HuH-7 (cell line): ENCODE measurements at places on chromosomes 1 and 21.
A peak's percentile ranks its signal among the peaks of the same experiment; 100 is the strongest.

GRCh38 chr1:157833145-157833544, 8.5 kb downstream of the CD5L start:
- no peak for DNase-seq

GRCh38 chr1:54884768-54885167, 2.2 kb downstream of the DHCR24 start:
- no peak for DNase-seq

DNA sequence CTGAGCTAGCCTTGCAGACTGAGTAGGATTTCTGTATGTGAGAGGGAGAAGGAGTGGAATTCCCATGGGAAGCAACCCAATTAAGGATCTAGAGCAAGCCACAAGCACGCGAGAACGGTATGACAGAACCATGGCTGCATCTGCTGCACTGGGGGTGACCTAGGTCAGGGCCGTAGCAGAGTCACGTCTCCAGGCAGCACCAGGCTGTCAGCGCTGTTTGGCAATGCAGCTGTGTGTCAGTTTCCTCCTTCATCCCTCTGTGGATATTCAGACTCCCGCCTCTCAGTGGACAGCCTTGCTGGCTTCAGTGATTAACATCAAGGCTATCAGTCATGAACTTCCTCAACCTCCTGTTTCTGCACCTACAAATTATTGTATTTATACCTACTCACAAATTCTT, 118.1 kb upstream of the PPP2R5A start:
- DNase-seq, result no peak

DNA sequence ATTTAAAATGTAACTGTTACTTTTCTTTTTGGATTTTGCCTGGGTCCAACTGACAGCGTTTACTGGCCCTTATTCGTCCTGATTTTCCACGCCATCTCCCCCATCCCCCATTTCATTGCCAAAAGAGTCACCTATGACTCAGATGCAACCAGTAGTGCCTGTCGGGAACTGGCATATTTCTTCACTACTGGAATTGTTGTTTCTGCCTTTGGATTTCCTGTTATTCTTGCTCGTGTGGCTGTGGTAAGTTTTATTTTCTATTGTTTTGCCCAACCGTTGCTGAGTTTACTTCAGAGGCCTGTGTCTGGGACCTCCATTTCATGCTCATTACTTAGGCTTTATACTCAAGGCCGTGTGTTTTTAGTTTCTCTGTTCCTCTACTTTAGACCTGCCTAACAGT, 9.3 kb downstream of the LEPR start:
- DNase-seq, result no peak

- DNase-seq, result no peak
Observed at GRCh38 chr1:25568090-25568833, 24.9 kb downstream of the LDLRAP1 start.

- no peak for DNase-seq
Observed at GRCh38 chr21:38503583-38503982, 5.3 kb upstream of the ERG start.

DNA sequence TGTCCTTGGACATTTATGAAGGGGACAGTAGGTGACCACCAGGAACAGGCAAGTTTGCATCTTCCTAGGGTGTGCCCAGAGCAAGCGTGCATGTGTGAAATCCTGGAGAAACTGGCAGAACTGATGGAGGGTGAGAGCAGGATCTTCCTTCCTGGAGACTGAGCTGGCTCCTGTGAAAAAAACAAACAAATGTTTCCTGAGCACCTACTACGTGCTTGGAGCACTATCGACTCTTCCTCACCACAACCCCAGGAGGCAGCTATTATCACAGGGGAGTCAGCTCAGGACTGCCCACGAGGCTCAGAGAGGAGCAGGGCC, 1.5 kb upstream of the EDN2 start:
- DNase-seq, result no peak

DNA sequence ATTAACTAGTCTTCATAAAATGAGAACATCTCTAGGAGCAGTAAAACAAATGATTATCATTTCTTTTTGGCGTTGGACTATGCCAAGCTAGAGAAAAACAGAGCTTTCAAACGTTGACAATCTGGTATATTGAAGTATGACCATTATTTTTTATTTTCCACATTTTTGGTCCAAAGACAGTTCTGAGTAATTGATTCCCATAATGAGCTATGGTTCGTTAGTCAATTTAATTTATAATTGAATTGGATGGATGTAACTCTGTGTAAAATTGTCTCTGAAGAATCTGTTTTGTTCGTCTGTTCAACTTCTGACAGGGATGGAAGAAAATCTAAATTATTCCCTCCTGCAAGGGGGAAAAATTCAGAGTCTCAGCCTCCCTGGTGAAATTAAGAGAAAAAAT, 234.5 kb downstream of the LMO4 start:
- DNase-seq, result no peak

- no peak for DNase-seq
Observed at GRCh38 chr1:27569088-27569460, 34.9 kb downstream of the AHDC1 start.

DNA sequence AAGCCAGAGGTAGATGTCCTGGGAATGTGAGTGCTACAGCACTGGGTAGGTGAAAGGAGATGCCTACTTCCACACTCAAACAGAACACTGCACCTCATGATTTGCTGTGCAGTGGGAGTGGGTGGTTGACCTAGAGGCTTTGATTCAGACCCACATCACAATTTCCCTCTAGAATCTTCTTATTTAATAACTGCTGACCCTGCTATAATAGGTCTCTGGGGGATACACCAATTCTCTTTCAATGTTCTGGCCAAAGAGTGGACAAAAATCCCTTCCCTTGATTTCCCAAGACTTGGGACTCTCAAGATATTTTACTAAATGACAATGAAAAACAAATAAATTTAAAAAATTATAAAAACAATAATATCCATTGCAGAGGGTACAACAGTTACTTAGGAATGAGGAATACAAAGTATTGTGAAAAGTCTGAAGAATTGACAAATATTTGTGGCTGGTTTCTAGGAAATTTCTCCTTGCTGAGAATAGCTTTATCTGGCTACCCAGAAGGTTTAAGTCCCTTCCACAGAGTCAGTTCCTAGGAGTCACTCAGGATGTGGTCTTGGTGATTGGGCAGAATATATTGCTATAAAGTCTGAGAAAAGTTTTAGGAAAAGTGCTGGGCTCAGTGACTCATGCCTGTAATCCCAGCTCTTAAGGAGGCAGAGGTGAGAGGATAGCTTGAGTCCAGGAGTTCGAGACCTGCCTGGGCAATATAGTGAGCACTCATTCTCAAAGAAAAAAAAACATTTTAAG, 2.4 kb upstream of the FCGR2A start:
- no peak for DNase-seq

GRCh38 chr1:82901561-82901960, 1097.4 kb downstream of the TTLL7 start:
- DNase-seq, result no peak

DNA sequence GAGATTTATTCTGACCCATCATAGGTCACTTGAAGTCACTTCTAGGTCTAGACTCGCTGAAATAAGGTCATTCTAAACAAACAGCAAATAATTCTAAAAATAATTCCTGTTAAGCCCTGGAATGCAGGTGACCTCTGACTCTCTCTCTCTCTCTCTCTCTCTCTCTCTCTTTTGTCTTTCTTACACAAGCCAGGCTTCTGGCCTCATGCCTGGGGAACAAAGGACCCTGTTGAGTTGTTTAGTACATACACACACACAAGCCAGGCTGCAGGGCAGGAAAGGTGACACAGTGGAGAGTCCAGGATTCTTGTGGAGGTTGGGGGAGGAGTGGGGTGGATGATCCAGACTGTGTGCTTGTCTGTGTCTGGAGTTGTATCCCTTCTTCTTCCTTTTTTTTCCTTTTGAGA, 4.0 kb upstream of the MEX3A start:
- DNase-seq, result peak; percentile 70

GRCh38 chr1:61572046-61572445, 152.9 kb downstream of the TM2D1 start:
- DNase-seq, result no peak

DNA sequence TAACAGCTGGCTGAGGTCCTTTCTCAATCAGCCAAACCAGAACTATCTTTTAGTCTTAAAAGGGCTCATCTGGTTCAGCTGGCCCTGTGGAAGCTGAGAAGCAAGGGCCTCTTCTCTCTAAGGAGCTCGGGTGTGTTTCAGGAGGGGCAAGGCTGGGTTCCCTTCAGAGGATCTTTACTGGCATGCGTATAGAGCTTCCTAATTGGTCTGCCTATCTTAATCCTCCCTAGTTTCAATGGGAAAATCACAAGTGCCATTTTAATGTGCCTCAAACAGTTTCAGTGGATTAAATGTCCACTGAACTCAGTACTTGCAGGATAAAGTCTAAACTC, 81.5 kb upstream of the LBR start:
- no peak for DNase-seq

DNA sequence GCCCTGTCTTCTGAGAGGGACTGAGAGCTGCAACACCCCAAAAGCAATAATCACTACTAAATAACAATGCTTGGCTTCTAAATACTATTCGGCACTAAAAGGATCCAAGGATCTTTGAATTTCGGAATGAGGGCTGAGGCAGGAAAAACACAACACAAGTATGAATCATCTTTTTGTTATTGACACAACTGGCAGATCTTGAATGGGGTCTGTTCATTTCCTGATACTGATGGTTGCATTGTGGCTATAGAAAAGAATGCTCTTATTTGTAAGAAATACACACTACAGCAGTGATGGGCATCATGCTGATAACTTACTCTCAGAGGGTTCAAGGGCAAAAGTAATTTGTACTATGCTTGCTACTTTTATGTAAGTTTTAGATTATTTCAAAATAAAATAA, 149.2 kb upstream of the PLD5 start:
- DNase-seq, result no peak

DNA sequence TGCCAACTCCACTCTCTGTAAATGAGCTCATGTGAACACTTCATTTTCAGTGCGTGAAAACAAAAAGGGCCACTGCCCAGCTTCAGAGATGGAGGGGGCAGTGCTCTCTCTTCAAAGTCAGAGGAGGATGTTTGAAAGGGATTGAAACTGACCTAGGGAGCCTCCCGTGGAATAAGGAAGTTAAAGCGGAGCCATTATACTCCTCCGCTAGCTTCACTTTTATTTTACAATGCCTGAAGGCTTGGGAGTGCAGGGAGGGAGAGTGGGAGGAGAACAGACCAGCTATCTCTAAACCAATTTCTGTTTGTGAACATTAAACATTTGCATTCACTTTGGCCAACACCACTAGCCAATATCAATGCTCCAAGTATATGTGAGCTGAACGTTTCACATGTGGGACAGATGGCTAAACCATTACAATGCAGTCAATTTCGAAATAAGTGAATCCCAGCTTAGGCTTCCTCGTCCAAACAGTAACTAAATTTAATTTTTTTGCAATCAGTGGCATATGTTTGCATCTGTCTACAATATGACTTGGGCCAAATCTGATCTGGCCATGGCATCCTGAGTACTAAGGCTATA, 126.9 kb downstream of the ESRRG start:
- no peak for DNase-seq

DNA sequence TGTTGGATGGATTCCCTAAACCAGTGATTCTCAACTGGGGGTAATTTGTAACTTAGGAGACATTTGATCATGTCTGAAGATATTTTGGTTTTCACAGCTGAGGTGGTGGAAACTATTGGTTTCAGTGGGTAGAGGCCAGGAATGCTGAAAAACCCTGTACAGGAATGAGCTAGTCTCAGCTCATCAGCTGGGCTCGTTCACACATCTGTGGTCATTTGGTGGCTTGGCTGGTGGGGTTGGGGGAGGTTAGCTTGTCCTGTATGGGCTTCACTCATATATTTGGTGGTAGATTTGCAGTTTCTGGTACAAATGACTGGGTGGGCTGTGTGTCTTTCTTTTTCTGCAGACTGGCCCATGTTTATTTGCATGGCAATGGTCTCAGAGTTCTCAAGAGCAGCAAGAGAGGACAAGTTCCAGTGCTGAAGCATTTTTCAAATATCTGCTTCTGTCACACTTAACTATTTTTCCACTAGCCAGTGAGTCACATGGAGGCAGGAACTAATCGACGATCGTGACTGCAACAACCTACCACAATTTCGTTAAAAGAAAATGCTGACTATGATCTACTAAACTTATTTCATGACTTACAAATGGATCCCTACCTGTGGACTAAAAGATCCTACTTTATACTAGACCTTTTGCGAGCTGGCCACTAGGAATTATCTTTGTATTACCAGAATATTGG, 321.7 kb upstream of the PLXNA2 start:
- DNase-seq, result no peak

DNA sequence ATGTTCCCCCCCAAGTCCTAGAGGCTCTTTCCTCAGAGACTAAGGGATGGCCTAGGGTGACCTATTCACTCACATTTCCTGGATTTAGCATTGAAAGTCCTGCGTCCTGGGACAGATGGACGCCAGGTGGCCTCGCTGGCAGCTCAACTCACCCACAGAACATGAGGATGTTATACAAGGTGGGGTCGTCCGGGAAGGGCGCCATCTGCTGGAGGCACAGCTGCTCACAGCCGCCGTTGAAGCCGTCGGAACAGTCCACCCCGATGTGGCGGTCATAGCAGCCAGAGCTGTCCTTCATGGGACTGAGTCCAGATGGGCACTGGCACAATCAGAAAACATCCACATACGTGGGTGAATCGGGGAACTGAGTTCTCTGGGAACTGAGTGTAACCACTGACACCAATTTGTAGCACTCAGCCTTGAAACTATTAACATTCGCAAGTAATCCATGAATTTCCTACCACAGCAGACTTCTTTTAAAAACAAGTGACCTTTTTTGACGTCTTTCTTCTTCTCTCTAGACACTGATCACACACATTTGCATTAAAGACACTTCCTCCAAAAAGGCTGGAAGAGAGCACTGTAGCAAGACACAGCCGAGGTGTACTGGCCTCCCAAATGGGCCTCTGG, 215.4 kb downstream of the ASTN1 start:
- DNase-seq, result peak; percentile 71

GRCh38 chr1:226001963-226002666, 3.0 kb upstream of the SDE2 start:
- DNase-seq, result no peak

GRCh38 chr21:38950435-38951094, 144.8 kb downstream of the ETS2 start:
- peak; percentile 15 for DNase-seq

- DNase-seq, result no peak
Observed at GRCh38 chr1:236795757-236796667, 920 bp downstream of the MTR start.

GRCh38 chr1:17188217-17188616, 16.7 kb upstream of the PADI1 start:
- no peak for DNase-seq

GRCh38 chr1:10283318-10283984, 73.1 kb downstream of the KIF1B start:
- DNase-seq, result no peak

GRCh38 chr1:186618401-186619170, 61.6 kb downstream of the PTGS2 start:
- peak; percentile 32 for DNase-seq

- no peak for DNase-seq
Observed at GRCh38 chr1:234862944-234863515, 253.1 kb upstream of the IRF2BP2 start.

- no peak for DNase-seq
Observed at GRCh38 chr1:206049293-206049692, 3.7 kb upstream of the RHEX start.

- no peak for DNase-seq
Observed at GRCh38 chr1:167221126-167221737, 546 bp downstream of the POU2F1 start.
